Daoy (cell line): ENCODE measurements at places on chromosomes 7 and 10. TPM values are rescaled to one million over a fixed set of nuclear protein-coding genes. Genes with fewer than 3 reads are reported as not detected.

The SEC61G gene
- total RNA-seq, result 1,119 and 2,044 TPM in 2 replicates

The CALCR gene
- total RNA-seq, result not detected in 2 replicates

The EGR2 gene
- 1.4 and 3.1 TPM in 2 replicates for total RNA-seq

DNA sequence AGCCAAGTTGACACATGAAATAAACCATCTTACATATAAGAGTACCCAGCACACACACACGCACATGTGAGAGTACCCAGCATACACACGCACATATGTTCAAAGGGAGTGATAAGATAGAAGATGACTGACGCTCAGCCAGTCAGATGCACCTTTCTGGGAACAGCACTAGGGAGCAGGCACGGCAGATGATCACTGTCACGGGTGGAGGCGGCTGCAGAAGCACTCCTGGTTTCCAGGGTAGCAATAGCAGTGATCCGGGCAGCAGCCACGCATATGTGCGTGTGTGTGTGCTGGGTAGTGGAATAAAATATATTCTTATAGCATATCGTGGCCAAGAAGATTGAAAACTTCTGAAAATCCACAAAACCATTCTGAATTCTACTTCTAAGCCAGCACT, 85.8 kb upstream of the NAMPT start:
- DNase-seq, result no peak

GRCh38 chr7:149284343-149284742, 22.3 kb downstream of the ZNF783 start:
- no peak for DNase-seq

- DNase-seq, result no peak
Measured at GRCh38 chr10:49173201-49173772, 14.9 kb downstream of the TMEM273 start.
